ENCODE measurements at places on chromosomes 4 and X.

GRCh38 chrX:148611993-148612392, 111.6 kb downstream of the AFF2 start:
- DNase-seq: no peak

DNA sequence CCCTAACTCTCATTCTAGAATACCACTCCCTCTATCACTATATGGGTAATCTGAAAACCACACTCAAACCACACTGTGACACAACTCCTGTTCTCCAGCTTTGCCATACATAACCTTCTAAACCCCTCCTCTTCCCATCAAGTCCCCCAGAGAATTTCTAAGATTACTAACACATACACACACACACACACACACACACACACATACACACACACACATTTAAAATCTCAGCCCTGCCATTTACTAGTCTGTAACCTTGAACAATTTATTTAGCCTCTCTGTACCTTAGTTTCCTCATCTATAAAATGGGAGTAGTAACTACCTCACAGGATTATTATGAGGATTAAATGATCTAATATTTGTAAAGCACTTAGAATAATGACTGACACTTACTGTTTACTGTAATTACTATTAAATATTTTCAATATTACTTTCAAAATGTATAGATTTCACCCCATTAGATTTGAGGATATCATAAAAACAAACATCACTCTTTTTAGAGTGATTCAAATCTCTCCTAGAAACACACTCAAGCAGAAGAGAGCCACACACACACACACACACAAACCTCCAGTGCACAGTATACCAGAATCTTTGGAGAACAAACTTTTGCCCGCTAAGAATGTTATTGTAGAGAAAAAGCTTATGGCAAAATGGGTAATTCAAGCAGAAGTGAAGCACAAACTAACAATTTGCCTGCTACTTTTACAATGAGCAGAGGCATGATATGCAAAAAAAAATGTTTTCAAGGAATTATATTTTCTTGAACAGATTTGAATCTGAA, 3.8 kb downstream of the ANKRD50 start:
- DNase-seq: no peak

GRCh38 chr4:7135389-7135746, 57.0 kb upstream of the SORCS2 start:
- no peak for DNase-seq

DNA sequence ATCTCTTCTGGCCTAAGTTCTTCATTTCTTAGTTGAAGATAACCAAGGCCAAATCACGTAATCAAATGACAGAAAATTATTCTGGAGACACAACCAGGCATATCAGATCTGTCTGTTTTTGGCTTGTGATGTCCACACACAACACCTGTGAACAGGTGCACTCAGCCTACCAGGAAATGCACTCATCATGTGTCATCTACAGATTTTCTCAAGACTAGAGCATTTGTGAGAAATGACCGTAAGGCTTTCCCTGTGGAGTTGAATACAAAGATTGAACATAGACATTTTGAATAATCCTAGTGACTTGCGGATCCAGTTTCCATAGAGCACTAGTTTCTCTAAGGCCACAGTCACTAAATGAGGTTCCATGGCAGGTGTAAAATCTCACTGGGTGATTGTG, 26.7 kb upstream of the CXCL8 start:
- DNase-seq: no peak

DNA sequence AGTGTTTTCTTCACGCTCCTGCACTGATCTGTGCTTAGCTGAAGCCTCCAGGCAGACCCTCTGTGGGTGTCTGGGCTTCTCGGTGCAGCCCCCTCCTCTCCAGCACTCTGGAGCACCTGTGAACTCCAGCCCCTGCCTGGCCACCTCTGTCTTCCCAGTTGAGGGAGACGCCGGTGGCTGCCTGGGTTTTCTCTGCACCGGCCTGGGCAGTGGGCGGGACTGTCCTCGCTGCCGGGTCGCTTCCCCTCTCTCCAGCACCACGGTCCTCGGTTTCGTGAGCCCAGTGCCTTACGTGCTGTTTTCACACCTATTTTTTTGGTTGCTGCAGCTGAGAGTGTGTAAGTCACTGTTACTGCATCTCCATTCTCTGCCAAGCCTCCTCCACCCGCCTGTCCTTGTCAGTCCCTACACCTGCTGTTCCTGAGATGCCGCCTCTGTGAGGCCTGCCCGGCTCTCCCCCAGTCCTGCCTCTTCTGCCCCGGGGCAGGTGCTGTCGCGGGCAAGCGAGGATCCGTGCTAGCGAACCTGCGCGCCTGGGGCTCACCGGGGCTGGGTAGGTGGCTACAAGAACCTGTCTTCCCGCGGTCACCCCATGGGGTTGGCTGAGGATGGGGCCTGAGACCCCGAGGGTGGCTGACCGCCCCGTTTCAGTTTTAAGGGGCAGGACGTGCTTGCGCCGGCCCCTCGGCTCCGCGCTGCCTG, 2.4 kb upstream of the FGFRL1 start:
- no peak for DNase-seq
